ENCODE measurements at places on chromosomes 12 and 14. TPM values are rescaled to one million over a fixed set of nuclear protein-coding genes. Genes with fewer than 3 reads are reported as not detected.

TTC6 gene
- total RNA-seq = 0.44 TPM

STAB2 gene
- not detected for total RNA-seq

CCDC38 gene
- not detected for total RNA-seq

ERP29 gene
- total RNA-seq = 114 TPM

MMP17 gene
- 65.8 TPM for total RNA-seq

SERPINA5 gene
- total RNA-seq = not detected

E2F7 gene
- total RNA-seq = 4.2 TPM

DBX2 gene
- total RNA-seq = not detected

PLCZ1 gene
- not detected for total RNA-seq

PAH gene
- total RNA-seq = not detected

SLC7A8 gene
- 7.9 TPM for total RNA-seq

GPR68 gene
- total RNA-seq = not detected

PLA2G1B gene
- total RNA-seq = not detected

B4GALNT1 gene
- 83.9 TPM for total RNA-seq

SLC39A5 gene
- 0.61 TPM for total RNA-seq

TSPAN19 gene
- total RNA-seq = 2.9 TPM

NAV3 gene
- total RNA-seq = 13.6 TPM

PTPN6 gene
- 3.8 TPM for total RNA-seq

RASSF9 gene
- not detected for total RNA-seq

GAS2L3 gene
- total RNA-seq = 56.2 TPM

CLEC2B gene
- not detected for total RNA-seq

FGF6 gene
- not detected for total RNA-seq

TRIM9 gene
- total RNA-seq = 11.9 TPM

ZDHHC22 gene
- total RNA-seq = 77.3 TPM

FAM181A gene
- not detected for total RNA-seq

NTF3 gene
- total RNA-seq = 5.0 TPM

GPR132 gene
- total RNA-seq = not detected

PTPRO gene
- 32.5 TPM for total RNA-seq

ETFBKMT gene
- total RNA-seq = 2.2 TPM

C14orf132 gene
- 552 TPM for total RNA-seq

ALX1 gene
- 3.8 TPM for total RNA-seq

GDF3 gene
- 0.34 TPM for total RNA-seq

TAS2R43 gene
- 1.5 TPM for total RNA-seq

NINJ2 gene
- total RNA-seq = 0.76 TPM

TESPA1 gene
- not detected for total RNA-seq

SMCO2 gene
- not detected for total RNA-seq

LGMN gene
- 36.9 TPM for total RNA-seq

FKBP11 gene
- 12.3 TPM for total RNA-seq

OR10A7 gene
- total RNA-seq = 0.47 TPM

INF2 gene
- total RNA-seq = 11.8 TPM

EIF4B gene
- total RNA-seq = 283 TPM

GLIPR1L1 gene
- not detected for total RNA-seq

GNB3 gene
- total RNA-seq = 45.7 TPM

MAP1LC3B2 gene
- total RNA-seq = 4.4 TPM

KRT6A gene
- not detected for total RNA-seq

LRIG3 gene
- 6.9 TPM for total RNA-seq

ASCL1 gene
- total RNA-seq = not detected

TPH2 gene
- 0.34 TPM for total RNA-seq

RBP5 gene
- total RNA-seq = 1.2 TPM

KRT73 gene
- not detected for total RNA-seq

KCNJ8 gene
- 0.66 TPM for total RNA-seq

CCDC175 gene
- total RNA-seq = not detected

FNTB gene
- 15.2 TPM for total RNA-seq

Measured in glutamatergic neuron (in vitro differentiated cells).